LHCN-M2 (cell line): ENCODE measurements at places on chromosomes 12 and 14.

- no peak for DNase-seq
Observed at GRCh38 chr12:66003951-66004350, 126.6 kb downstream of the LLPH start.

- DNase-seq = no peak
Observed at GRCh38 chr12:95955549-95956159, 12.5 kb downstream of the AMDHD1 start.

- peak; percentile 27 for DNase-seq
Observed at GRCh38 chr12:89863493-89863938, 154.9 kb upstream of the ATP2B1 start.

DNA sequence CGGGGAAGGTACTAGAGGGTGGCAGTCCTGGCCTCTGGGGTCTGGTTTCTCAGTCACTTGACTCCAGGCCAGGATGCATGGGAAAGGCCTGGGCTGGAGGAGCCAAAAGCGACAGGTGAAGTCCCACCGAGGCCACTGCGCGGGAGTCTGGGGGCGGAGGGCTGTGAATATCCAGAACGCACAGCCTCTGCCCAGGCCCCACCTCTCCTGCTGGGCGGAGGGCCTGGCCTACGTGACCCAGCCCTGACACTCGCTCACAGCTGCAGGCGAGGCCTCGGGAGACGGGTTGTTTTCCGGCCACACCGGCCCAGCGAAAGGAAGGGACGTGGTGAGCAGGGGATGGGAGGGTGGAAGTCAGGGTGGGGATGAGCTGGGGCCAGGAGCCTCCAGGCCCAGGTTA, 91.2 kb downstream of the RFLNA start:
- peak; percentile 82 for DNase-seq

- DNase-seq = no peak
Observed at GRCh38 chr14:104796687-104797081, 1.1 kb upstream of the AKT1 start.
